ENCODE measurements at places on chromosomes 4 and X.

DNA sequence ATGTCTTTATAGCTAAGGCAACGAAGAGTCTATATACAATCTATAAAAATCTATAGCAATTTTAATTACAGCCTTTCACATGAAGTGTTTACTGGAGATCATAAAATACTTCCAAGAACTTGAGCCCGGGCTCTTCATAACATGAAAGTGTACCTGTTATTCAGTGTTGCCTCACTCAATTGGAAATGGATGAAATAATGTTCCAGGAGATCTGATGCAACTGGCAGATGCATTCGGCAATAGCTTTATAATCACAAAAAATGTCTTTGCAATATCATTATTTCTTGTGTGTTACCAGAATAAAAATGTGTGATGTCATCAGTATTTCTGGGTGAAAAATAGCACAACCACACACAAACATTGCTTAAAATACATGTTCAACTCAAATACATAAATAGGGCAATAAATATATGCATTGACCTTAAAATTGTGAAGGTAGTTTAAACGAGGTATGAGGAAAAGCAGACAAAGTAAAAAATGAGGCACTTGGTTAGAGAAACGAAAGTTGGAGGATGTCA, 1266.8 kb upstream of the PCDH7 start:
- no peak for DNase-seq

- DNase-seq = no peak
Measured at GRCh38 chrX:16665089-16665488, 15.1 kb downstream of the S100G start.

DNA sequence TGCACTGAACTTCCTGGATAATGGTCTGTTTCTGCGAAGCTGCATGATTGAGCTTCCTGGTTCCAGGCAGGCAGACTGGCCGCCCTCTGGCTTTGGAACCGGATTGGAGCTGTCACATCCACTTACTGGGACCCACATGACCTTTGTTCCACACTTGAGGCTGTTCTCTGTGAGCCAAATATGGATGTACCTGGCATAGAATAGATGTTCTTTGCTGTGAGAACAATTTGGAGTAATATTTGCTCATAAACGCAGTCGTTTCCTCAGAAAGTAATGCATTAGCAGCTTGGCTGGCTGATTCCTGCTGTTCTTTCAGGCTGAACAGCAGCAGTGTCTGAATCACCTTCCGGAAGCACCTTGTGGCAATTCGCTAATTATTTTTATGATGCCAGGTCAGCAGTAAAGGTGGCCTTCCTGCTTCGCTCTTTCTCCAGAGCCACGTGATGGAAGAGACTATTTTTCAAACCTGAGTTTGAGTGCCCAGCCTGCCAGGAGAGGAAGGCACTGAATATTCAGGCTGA, 78.1 kb upstream of the BOD1L1 start:
- no peak for DNase-seq

DNA sequence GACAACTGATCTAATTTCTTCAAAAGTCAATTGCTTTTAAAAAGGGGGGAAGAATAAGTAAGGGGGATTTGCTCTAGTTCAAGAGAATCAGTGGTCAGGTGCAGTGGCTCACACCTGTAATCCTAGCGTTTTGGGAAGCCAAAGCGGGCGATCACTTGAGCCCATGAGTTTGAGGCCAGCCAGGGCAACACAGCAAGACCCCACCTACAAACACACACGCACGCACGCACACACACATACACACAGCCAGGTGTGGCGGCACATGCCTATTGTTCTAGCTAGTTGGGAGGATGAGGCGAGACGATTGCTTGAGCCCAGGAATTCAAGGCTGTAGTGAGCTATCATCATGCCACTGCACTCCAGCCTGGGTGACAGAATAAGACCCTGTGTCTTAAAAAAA, 9.6 kb downstream of the GRSF1 start:
- no peak for DNase-seq

- no peak for DNase-seq
Measured at GRCh38 chrX:39440799-39441284, 639.6 kb downstream of the MID1IP1 start.
